ENCODE measurements at places on chromosomes 5 and 9.

DNA sequence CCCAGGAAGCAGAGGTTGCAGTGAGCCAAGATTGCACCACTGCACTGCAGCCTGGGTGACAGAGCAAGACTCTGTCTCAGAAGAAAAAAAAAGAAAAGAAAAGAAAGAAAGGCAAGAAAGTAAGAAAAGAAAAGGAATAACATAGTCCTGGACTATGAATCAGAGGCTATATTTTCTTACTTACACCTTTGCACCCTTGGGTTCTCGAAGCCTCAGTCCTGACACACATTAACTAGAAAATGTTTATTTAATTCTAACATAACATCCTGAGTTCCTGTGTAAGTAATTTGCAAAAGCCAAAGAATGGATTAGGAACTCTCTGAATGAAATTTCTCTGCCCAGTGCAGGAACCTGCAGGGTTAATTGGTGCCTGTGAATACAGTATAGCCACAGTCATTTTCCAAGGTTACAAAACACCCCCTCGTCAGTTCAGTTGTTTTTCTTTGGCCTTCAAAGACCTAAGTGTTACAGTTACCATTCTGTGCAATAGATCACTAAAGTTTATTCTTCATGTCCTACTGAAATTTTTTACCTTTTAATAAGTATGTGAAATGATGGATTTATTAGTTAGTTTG is 147.6 kb downstream of the SV2C start:
- no peak for DNase-seq

DNA sequence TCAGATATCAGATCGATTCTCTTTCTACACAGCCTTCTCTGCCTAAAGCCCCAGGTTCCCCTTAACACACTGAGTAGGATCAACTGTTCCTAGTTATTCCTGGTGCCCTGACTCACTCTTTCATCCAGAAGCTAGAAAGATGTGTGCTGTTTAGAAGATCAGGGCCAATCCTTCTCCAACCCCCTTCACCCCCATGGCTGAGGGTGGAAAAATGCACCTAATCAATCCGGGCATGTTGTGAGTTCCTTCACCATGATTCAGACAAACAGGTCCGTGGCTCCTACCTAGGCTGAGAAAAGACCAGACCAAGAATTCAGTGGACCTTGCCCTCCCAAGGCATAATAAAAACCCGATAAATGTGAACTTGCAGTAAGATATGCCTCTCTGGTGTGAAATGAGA is 85.4 kb upstream of the EQTN start:
- no peak for DNase-seq

DNA sequence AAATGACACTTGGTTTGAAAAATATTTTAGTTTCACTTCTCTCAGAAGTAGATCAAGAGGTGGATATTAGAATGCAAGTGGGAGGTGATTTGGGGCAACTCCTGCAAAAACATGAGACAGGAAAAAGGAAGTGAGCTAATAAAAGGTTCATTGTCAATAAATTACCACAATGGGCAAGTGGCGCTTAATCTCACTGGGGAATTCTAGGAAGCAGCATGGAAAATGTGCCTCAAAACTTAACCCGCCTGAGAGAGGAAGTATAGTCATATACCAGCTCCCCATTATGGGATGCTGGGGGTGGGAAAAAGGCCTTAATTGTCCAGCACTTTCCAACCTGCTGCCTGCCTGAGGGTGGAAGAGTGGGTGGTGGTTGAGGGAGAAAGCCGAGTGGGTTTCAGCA is 204.1 kb downstream of the ELAVL2 start:
- no peak for DNase-seq

GRCh38 chr9:7770111-7770510 is 29.5 kb downstream of the DMAC1 start:
- no peak for DNase-seq

- DNase-seq, result no peak
Observed at GRCh38 chr9:7297521-7297920, 502.1 kb downstream of the DMAC1 start.

DNA sequence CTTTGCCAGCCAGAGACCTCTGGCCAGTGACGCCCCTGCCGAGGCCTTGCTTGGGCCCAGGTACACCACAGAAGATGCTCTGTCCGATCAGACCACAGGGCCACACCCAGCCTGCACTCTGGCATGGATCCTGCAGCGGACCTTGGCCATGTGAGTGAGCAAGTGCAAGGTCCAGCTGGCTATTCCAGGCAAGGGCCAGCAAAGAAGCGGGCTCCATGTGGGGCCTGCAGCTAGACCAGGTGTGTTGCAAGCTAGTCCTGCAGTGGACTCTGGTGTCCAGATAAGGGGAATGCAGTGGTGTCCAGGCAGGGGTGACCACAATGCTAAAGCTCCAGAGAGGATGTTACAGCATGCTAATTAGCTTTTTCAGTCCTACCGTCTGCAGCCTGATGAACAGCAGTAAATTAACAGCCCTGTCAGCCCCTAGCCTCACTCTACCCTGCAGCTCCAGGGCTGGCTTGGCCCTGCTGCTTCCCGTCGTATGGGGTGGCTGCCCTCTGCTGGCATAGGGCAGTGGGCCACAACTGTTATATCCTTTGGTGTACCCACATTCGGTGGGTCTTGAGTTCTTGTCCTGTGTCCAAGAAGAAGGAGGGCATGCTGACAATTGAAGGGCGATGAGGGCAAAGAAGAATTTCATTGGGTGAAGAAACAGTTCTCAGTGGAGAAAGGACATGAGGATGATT is 284.5 kb upstream of the POU5F2 start:
- no peak for DNase-seq

DNA sequence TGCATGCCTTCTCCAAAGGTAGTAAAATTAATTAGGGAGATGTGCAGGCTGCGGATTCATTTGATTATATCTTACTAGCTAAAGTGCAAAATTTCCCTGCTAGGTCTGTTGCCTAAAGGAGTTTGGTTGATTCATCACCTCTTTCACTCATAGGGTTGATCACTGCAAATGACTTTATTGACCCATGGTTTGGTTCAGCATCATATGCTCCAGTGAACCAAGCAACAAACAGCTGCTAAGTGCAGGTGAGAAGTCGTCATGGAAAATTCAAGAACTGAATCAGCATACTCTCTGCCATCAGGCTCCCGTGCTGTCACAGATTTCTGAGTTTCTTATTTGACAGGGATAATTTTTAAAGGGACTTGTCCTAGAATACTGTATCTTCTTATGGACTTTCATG is 571.8 kb upstream of the CDH18 start:
- DNase-seq, result no peak

DNA sequence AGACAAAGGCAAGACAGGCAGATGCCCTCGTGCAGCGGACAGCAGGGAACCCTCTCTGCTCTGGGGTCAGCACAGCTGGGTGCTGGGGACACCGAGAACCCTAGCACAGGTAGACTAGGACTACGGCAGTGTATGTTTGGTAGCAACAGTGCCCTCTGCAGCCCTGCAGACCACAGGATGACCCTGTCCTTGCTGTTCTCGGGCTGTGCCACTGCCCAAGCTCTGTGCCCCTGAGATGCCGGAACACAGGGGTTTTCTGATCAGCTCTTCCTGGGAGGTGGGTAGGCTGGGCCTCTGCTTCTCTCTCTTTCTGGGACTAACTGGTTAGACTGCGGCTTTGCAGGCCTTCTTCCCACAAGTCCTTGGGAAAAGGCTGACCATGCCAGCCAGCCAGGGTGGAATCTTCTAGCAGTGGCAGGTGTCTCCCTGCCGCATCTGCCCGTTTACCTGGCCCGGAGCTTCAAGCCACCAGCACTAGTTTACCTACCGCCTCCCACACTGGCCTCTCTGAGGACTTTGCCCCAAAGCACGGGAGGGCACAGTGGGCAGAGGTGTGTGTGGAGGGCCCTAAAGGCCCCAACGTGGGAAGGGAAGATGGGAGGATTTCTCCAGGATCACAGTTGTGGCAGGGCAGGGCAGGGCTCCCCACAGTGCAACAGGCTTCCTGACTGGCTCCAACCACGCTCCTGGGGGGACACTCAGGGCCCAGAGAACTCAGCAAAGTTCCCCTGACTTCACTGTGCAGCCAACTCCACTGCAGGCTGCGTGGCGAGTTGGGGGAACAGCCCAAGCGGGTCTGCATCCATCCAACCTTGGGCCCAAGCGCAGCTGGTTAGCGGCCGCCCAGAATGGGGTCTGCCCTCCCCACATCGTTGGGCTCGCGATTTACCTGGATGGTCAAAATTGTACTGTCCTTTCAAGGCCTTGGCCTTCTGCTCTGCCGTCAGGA is 1.2 kb downstream of the UCK1 start:
- DNase-seq, result no peak

Measured in astrocyte (in vitro differentiated cells and primary cell).